Stimulated activated CD8-positive, alpha-beta memory T cell treated with anti-CD3 and anti-CD28 coated beads, Interleukin-4, amount 100 ng/mL, for 4 hours (primary cell): ENCODE measurements at places on chromosomes 4 and X.

- no peak for DNase-seq
These were observed 565 bp upstream of the ZNF41 start for GRCh38 chrX:47483306-47484268.

- DNase-seq, result no peak
These were observed 12.9 kb downstream of the TMEM131L start for GRCh38 chr4:153479101-153479500.

- no peak for DNase-seq
These were observed 36.0 kb downstream of the INTU start for GRCh38 chr4:127668770-127669169.

DNA sequence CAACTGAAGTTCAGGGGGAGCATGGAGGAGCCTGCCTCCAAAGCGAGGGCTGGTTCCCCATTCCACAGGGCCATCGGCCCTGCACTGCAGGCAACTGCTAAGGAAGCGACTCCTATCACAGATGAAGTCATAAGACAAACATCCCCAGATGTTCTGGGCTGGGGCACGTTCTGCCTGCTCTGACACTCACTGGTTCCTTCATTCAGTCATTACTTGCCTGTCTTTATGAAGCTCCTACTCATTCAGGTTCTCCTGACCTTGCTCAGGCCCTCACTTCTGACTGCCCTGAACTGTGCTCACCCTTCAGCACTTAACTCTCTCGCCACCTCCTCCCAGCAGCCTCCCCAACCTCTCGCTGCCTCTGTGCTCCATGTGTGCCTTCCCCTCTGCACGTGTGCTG is 2.5 kb upstream of the SLC2A9 start:
- DNase-seq, result no peak

GRCh38 chr4:16205298-16206164 is 20.7 kb downstream of the TAPT1 start:
- no peak for DNase-seq

- no peak for DNase-seq
These were observed 109.1 kb upstream of the SLC4A4 start for GRCh38 chr4:71229477-71230270.

GRCh38 chr4:73842696-73843095 is 6.2 kb downstream of the CXCL6 start:
- no peak for DNase-seq

GRCh38 chrX:132442691-132443090 is 46.1 kb downstream of the MBNL3 start:
- no peak for DNase-seq

GRCh38 chrX:70554081-70554480 is 109.4 kb downstream of the DLG3 start:
- DNase-seq, result no peak

- DNase-seq, result no peak
These were observed 4.3 kb upstream of the LIMCH1 start for GRCh38 chr4:41533680-41534079.

DNA sequence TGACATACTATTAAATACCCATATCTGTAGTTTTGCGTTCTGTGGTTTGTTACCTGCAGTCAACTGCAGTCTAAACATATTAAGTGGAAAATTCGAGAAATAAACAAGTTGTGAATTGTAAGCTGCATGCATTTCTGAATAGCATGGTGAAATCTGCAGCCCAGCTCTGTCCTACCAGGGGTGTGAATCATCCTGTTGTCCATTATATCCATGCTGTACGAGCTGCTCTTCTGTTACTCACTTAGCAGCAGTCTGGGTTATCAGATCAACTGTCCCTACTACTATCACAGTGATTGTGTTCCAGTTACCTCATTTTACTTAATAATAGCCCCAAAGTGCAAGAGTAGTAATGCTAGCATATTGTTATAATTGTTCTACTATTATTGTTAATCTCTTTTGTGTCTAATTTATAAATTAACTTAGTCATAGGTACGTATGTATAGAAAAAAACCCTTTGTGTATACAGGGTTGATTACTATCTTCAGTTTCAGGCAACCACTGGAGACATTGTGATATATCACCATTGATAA is 173.7 kb upstream of the FAT4 start:
- DNase-seq, result no peak

DNA sequence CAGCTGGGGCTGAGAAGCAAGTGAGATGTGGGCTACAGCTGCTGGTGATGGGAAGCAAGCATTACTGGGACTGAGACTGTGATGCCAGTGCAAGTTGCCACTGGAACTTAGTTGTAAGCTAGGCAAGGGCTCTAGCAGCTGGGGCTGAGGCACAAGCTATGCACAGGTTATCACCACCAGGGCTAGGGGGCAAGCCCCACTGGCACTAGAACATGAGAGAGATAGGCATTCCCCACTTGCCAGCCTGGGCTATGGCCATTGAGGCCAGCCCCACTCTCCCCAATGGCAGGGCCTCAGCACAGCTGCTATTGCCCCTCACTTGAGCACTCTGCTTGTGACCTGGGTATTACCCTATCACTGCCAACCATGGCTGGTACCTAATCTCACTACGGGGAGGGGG is 130.8 kb upstream of the SMIM31 start:
- no peak for DNase-seq
